ENCODE measurements at places on chromosomes 2 and 18.

DNA sequence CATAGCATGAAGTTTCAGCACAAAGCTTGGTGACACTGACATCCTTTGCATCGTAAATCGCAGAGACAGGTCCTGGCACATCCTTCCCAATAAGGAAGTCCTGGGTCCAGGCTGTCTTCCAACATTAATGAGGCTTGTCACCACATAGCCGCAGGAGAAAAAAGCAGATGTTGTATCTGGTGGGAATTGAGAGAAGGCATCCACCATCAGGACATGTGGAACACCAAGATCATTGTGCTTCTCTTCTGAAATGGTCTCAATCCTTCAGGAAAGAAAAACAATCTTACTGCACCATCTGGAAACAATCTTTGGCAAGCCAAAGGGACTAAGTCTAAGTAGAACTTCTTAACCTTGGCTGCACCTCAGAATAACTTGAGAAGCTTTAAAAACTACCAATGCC lies 119.0 kb upstream of the ARHGAP28 start:
- no peak for DNase-seq

- DNase-seq, result peak; percentile 9
Measured at GRCh38 chr2:116510117-116510671, 1304.3 kb upstream of the DDX18 start.

DNA sequence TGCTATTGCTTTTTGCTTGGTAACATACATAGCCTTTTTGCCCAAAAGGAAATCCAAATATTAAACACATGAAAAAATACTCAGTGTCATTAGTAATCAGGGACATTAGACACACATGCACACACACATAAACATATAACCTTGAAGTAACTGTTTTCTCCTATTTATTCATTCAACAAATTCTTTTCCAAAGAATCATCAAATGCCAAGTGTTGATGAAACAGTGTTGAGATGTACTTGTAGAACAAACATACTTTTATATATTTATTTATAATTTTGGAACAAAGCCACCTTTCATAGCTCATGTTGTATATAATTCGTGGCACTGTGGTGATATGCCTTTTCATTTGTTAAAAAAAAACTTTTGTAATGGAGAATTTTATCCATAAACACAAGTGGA lies 81.0 kb downstream of the APLF start:
- DNase-seq, result no peak

- no peak for DNase-seq
Measured at GRCh38 chr18:27240383-27240782, 55.3 kb upstream of the CHST9 start.

- no peak for DNase-seq
Measured at GRCh38 chr2:235005023-235005422, 53.2 kb downstream of the SH3BP4 start.

DNA sequence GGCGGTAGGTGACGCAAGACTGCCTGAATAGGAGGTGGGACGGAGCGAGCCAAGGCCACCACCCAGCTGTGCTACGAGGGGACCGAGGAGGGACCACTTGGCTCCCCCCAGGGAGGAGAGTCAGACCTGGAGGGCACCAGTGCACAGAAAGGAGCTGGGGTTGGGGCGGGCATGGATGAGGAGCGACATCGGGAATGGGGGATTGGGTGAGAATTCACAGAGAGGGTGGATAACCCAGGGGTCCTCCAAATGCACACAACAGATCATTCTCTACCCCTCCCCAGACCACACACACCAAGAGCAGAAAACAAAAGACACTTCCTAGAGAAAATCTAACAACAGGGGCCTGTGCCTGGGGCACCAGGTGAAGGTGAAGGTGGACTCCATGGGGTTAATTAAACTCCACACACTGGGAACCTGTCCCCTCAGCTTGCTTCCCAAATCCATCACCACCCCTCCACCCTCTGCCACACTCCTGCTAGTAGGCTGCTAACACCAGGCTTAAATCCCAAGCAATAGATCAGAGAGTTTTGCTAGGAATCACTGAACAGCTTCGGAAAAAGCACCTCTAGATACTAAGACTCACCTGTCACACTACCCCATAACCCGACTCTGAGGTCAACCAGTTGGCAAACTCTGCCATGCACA lies 274.6 kb downstream of the EIPR1 start:
- no peak for DNase-seq

DNA sequence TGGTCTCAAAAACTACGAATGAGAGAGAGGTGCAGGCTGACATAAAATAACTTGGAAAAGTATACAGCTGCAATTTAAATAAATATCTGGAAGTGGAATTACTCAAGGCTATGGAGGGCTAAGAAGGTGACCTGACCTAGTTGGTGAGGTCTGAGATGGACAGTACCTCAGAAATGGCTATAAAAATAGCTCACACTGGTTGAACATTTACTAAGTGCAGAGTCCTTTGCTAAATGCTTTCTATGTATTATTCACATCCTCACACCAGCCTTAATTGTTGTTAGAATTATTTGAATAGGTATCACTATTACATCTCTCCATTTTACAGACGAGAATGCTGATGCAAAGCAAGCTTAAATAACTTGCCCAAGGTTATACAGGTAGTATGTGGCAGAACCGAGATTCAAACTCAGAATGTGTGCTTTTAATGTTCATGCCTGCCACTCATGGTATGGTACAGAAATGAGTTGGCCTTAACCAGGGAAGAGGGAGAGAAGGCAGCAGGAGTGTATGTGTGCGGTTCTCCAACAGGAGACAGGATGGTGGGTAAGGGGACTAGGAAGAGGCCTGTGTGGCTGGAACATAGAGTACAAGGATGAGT lies 37.4 kb downstream of the MRPL44 start:
- DNase-seq, result no peak

GRCh38 chr2:205017381-205017780 lies 472.1 kb downstream of the PARD3B start:
- no peak for DNase-seq

DNA sequence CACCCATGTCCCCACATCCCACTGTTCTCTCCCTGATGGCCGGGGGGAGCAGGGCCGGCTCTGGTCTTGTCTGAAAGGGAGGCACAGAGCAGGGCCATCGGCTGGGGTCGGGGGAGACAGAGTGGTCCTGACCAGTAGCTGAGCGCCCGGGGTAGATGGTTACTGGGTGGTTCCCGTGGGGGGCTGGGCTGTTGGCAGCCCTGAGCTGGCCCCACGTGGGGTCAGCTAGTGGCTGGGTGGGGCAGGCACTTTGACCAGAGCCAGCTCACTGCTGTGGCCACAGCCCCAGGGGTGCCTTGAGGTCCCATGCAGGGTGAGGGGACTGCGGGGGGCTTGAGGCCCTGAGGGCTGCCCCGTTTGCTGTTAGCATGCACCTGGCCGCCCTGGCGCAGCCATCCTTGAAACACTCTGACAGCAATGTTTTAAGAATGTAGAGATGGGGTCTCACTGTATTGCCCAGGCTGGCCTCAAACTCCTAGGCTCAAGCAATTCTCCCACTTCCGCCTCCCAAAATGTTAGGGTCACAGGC lies 12.3 kb upstream of the NEU4 start:
- no peak for DNase-seq

- DNase-seq, result no peak
Measured at GRCh38 chr2:45554073-45554741, 56.9 kb downstream of the SRBD1 start.

- DNase-seq, result peak; percentile 41
Measured at GRCh38 chr2:21467910-21468309, 344.1 kb downstream of the TDRD15 start.

- no peak for DNase-seq
Measured at GRCh38 chr18:75076286-75076685, 132.7 kb downstream of the PTGR3 start.

- no peak for DNase-seq
Measured at GRCh38 chr2:64228918-64229317, 84.7 kb upstream of the PELI1 start.

DNA sequence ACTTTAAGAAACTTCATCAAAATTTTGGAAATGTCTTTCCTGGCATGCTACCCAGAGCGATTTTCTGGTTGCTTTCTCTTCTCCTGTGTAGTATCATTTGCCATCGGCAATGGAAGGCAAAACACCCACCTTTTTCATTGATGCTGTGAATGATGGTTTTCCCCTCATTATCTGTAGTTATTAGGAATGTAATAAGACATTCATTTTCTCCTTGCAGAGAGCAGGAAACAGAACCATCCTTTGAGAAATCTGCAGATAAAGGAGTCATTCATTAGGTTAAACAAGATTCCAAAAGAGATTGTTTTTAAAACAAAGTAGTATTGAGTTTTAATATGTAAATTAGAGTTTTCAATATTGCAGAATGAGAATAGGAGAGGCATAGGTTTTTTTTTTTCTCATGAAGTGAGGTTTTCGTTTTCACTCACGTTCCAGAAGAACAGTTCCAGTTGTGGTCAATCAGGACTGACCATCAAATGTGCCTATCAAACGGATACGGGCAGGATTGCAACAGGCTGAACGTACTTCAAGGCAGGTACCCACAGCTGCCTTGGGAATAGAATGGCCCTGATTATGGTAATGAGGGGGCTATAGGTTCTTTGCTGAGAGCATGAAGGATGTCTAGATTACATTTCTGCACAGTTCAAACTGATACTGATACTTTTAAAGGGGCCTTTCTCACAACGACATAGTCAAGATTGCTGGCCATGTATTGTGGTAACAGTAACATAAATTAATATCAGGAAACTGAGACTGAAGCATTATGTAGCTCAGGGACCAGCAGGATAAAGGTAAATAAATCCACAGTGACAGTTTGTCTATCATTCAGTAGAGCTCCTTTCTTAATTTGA lies 49.8 kb upstream of the PLA2R1 start:
- no peak for DNase-seq

- DNase-seq, result no peak
Measured at GRCh38 chr2:171154348-171154747, 6.3 kb downstream of the TLK1 start.

GRCh38 chr2:240244543-240244942 lies 104.1 kb upstream of the OTOS start:
- no peak for DNase-seq

GRCh38 chr2:10499911-10500521 lies 51.9 kb upstream of the ODC1 start:
- DNase-seq, result no peak

GRCh38 chr2:149141046-149141445 lies 102.5 kb downstream of the LYPD6B start:
- DNase-seq, result no peak

DNA sequence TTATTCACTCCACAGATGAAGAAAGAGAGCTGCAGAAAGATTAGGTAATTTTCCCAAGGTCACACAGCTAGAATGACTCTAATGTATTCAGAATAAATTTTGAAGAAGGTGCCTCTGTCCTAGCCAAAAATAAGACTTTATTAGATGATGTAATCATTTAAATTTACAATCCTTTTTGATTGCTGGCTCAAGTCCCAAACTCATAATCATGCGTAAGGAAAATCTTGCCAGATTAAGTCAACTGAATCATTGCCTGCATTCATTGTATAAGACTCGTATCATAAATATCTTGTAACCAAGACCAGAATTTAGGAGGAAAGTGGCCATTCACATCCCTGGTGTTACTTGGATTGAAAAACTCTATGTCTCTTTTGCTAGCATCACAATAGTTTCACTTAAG lies 53.1 kb upstream of the STK39 start:
- DNase-seq, result no peak

GRCh38 chr18:21669736-21670285 lies 34.8 kb downstream of the ABHD3 start:
- peak; percentile 54 for DNase-seq

- no peak for DNase-seq
Measured at GRCh38 chr18:57595347-57595746, 8.8 kb upstream of the FECH start.

GRCh38 chr2:98502556-98503335 lies 58.1 kb downstream of the INPP4A start:
- DNase-seq, result no peak

DNA sequence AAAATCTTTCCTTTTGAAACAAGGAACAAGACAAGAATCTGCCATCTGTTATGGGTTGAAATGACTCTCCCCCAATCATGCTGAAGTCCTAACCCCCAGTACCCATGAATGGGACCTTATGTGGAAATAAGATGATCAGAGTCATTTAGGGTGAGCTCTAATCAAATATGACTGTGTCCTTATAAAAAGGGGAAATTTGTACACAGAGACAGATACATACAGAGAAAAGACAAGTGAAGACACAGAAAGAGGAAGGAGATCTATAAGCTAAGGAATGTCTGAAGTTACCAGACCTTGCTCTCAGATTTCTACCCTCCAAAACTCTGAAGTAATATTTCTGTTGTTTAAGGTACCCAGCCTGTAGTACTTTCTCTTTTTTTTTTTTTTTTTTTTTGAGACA lies 15.7 kb downstream of the TGFBRAP1 start:
- DNase-seq, result no peak

- DNase-seq, result peak; percentile 37
Measured at GRCh38 chr18:45730832-45731575, 7.0 kb downstream of the SLC14A1 start.

- no peak for DNase-seq
Measured at GRCh38 chr2:60158262-60158661, 395.2 kb downstream of the BCL11A start.

- DNase-seq, result peak; percentile 53
Measured at GRCh38 chr2:191626497-191627151, 51.3 kb upstream of the NABP1 start.
